Eye (tissue), 1 donor: ENCODE measurements at places on chromosomes 1 and 21.

- DNase-seq, result no peak
These were observed 30.2 kb upstream of the PHGDH start for GRCh38 chr1:119681560-119681959.

- no peak for DNase-seq
These were observed 3.7 kb downstream of the MRPS14 start for GRCh38 chr1:175019524-175019923.

DNA sequence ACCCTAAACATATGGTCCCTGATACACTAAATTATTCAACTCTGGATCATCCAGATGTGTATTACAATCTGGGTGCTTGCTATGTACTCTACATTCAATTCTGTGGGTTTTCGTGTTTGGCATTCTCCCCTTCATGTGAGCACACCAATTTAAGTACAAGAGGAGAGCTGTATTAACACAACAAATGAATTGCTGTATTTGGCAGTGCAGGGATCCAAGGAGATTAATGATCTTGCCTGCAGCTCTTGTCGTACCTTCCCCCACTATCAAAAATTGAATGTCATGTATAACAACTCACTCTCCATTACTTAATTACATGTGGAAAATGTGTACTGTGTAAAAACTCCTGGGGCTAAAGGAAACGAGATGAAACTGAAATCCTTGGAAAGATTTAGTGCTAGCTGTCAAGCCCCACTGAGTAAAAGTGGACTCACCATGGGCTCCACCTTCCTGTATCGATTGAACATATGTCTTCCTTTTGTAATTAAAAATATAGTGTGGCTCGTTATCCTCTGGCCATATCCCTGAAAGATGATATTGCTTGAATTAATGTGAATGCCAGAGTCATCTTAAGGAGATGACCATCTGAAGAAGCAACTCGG is 172.2 kb upstream of the L1TD1 start:
- no peak for DNase-seq

- no peak for DNase-seq
These were observed 84.9 kb downstream of the KIF14 start for GRCh38 chr1:200535605-200536004.

DNA sequence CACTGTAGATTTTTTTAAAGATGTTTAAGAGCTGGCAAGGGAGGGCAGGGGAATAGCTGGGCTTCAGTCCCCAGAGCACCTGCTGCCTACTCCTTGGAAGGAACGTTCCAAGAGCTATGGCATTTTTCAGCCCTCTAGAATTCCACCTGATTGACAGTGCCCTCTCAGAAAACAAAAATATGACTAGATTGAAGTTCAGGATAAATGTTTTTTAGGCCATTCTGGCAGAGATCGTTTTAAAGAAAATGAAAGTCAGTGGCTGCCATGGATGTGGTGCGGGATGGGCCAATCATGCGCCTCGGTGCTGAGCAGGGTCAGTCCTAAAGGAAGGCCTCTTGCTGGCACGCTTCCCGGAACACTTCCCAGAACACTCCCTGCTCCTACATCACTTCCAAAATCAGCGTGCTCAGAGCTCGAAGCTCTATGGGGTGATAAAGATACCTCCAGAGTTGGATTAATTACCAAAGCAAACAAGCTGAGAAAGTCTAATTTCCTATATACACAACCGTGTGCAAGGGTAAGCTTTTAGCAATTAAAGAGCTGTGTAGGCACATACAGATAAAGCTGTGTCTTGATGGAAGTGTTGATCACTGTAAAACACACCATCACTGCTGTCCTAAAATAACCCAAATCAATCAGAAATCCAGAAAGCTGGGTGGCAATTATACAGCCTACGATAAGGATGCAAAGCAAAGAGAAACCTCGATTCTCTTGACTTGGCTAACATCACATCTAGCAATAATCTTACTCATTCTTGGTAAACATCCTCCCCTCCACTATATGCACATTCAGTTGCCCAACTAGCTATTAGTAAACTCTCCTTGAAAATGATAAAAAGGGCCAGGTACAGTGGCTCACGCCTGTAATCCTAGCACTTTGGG is 34.6 kb downstream of the TGFBR3 start:
- peak; percentile 76 for DNase-seq
